ENCODE measurements at places on chromosomes 2 and 18. TPM values are rescaled to one million over a fixed set of nuclear protein-coding genes. Genes with fewer than 3 reads are reported as not detected.

DNA sequence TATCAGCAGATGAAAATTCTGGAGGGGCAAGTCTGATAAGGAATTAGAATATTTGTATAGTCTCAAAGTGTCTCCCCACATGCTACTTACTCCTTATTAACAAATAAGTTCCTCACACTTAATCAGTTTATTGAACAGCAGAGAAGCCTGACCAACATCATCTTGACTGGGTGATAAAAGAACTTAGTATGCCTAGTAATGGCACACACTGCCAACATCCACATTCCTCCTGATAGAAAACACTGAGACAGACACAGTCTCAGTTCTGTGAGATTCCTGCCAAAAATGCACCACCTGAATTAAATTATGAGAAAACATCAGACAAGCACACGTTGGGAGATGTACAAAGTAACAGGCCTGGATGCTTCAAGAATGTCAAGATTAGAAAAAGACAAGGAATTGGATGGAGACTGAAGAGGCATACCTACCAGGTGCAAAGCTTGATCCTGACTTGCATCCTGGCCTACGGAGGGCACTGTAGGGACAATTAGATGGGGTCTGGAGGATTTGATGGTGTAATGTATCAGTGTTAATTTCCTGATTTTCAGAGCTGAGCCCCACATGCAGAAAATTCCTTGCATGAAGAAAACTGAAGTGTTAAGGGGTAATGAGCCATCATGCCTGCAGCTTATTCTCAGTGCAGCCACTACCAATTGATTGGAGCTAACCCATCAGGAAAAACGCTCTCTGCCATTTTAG, 200.4 kb upstream of the SH3BP4 start:
- DNase-seq: no peak

GRCh38 chr2:147483911-147484310, 360.9 kb upstream of the ACVR2A start:
- no peak for DNase-seq

- no peak for DNase-seq
These were observed 155.1 kb downstream of the SS18 start for GRCh38 chr18:25935356-25935755.

GRCh38 chr2:216147172-216148131, 38.3 kb downstream of the XRCC5 start:
- DNase-seq: no peak

GRCh38 chr2:58110765-58111164, 64.2 kb downstream of the VRK2 start:
- no peak for DNase-seq

GRCh38 chr18:12301263-12302005, 6.6 kb upstream of the TUBB6 start:
- DNase-seq: no peak

- DNase-seq: no peak
These were observed 149.2 kb upstream of the KLHL29 start for GRCh38 chr2:23235736-23236135.

- DNase-seq: no peak
These were observed 30.4 kb downstream of the MTHFD2 start for GRCh38 chr2:74228772-74229171.

DNA sequence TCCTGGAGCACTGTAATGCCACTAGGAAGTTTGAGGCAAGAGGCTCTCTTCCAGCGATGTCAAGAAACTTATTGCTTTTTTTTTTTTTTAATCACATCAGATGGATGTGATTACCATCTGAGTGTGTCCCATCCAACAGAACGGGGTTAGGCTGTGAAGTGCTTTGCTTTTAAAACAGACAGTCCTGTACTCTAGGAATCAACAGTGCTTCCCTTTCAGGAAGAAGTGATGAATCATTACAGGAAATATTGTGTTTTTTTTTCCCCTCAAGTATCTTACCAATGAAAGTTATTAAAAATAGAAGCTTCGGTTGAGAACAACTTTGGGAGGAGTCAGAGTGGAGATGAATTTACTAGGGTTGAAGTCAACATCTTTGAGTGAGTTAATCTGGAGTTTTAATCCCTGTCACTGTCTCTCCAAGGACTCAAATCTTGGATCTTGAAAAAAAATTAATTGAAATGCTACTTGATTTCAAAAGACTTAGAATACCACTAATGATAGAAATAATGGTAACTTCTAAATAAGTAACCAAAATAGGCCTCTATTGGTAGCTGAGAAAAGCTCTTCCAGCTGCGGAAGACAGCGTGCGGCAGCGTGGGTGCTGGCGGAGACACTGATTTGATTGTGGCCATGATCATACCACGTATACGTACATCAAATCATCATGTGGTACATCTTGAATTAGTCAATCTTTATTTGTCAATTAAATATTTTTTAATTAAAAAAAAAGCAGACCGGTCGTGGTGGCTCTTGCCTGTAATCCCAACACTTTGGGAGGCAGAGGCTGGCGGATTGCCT, 45.5 kb downstream of the GATA6 start:
- DNase-seq: no peak

GRCh38 chr2:155080373-155080772, 381.9 kb downstream of the KCNJ3 start:
- no peak for DNase-seq

DNA sequence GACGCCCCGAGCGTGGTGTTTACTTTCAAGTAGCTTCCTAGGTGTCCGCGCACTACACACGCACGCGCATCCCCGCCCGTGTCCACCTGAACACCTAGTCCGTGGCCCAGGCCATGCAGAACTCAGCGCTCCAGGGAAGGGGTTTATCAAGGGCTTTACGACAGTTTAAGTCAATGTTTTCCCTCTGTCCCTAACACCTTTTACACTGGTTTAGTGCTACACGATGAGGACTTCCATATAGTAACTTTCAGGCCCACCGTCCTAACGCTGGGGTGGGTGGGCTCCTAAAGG, 1.4 kb upstream of the BCL2 start:
- no peak for DNase-seq

- no peak for DNase-seq
These were observed 170.4 kb downstream of the NCK2 start for GRCh38 chr2:105915005-105915558.

GRCh38 chr18:6357668-6358067, 57.0 kb downstream of the L3MBTL4 start:
- DNase-seq: no peak

DNA sequence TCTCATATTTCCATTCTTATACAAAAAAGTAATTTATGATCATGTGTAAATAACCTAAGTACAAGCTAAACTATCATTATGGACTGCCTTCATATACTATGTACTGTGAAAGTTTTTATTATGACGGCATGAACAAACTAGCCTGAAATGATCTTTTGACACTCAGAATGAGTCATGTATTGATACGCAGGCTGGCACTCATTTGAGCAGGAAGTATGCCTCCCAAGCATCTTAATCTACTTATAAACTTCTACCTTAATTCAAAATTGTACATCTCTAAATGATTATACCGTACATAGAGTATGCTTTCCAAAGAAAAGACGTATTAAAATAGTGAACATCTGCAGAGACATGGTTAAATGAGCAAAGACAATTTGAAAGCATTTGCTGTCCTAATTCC, 207.1 kb upstream of the SPOPL start:
- no peak for DNase-seq

GRCh38 chr2:240397924-240398645, 37.4 kb upstream of the GPC1 start:
- DNase-seq: peak; percentile 23

DNA sequence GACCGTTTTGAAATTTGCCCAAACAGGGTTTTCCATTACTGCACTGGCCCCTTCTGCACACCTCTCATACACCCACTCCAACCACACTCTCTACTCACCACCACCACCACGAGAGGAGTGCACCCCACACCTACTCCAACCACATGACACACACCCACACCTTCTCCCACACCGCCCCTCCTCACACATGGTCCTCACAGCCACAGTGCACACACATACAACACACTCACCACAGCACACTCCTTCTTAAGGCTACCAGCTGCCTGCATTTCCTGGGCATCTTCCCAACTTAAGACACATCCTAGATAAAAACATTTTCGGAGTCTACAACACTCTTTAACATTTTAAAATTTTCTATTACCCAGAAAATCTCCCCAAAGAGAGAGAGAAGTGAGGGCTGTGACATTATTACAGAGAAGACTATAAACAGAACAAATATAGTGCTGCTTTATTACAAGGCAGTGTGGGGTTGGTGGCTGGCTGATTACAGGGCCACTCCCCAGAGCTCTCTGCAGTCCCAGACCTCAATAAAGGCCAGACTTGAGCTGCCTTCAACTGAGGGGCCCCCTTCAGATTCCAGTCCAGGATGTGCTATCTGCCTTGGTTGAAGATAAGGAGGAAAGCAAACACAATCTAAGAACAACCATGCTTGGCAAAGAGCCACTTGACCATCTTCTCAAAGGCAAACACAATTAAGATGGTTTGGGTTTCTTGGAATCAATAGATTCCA, 36.1 kb downstream of the NHEJ1 start:
- DNase-seq: no peak

GRCh38 chr2:3628800-3629199, 29.2 kb upstream of the ALLC start:
- DNase-seq: peak; percentile 41

RFTN2 gene
- total RNA-seq: 1.1 TPM

ACTG2 gene
- 2.8 TPM for total RNA-seq

MOB1A gene
- total RNA-seq: 28.4 TPM

ANKRD62 gene
- total RNA-seq: not detected

SPP2 gene
- total RNA-seq: 76.4 TPM

PRLH gene
- not detected for total RNA-seq

SOCS6 gene
- 12.0 TPM for total RNA-seq

FTCDNL1 gene
- 7.8 TPM for total RNA-seq

MBD1 gene
- 33.6 TPM for total RNA-seq

Measured in left lobe of liver (tissue), 2 donors.